RCC 7860 (cell line): ENCODE measurements at places on chromosomes 1 and 21.

DNA sequence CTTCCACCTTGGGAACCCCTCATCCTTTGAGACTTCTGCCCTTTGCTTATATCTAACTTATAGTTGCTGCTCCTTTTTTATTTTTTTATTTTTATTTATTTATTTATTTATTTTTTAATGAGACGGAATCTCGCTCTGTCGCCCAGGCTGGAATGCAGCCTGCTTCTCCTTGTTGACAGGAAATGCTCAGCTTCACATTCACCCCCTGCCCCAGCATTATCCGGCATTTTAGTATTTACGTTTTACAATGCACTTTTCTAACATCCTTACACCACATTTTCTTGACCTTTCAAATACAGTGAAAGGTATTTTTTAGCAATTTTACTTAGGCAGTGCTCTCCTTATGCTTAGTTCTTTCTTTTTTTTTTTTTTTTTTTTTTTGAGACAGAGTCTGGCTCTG is 14.9 kb downstream of the CXADR start:
- no peak for DNase-seq

- DNase-seq, result no peak
These were observed 50.4 kb downstream of the DISP3 start for GRCh38 chr1:11529330-11529729.

- no peak for DNase-seq
These were observed 48.9 kb upstream of the CITED4 start for GRCh38 chr1:40911105-40911504.

GRCh38 chr21:33949516-33950430 is 34.2 kb upstream of the ATP5PO start:
- no peak for DNase-seq

DNA sequence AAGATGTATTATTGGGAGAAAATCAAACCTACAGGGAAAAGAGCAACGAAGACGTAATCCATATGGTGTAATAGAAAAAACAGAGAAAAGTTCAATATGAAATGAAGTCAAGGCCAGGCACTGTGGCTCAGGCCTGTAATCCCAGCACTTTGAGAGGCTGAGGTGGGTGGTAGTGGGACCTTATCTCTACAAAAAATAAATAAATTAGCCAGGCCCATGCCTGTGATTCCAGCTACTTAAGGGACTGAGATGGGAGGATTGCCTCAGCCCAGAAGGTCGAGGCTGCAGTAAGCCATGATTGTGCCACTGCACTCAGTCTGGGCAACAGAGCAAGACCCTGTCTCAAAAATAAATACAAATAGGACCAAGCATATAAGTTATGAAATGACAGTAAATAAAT is 11.4 kb downstream of the DESI2 start:
- no peak for DNase-seq

GRCh38 chr21:33968995-33969348 is 53.4 kb upstream of the ATP5PO start:
- no peak for DNase-seq

DNA sequence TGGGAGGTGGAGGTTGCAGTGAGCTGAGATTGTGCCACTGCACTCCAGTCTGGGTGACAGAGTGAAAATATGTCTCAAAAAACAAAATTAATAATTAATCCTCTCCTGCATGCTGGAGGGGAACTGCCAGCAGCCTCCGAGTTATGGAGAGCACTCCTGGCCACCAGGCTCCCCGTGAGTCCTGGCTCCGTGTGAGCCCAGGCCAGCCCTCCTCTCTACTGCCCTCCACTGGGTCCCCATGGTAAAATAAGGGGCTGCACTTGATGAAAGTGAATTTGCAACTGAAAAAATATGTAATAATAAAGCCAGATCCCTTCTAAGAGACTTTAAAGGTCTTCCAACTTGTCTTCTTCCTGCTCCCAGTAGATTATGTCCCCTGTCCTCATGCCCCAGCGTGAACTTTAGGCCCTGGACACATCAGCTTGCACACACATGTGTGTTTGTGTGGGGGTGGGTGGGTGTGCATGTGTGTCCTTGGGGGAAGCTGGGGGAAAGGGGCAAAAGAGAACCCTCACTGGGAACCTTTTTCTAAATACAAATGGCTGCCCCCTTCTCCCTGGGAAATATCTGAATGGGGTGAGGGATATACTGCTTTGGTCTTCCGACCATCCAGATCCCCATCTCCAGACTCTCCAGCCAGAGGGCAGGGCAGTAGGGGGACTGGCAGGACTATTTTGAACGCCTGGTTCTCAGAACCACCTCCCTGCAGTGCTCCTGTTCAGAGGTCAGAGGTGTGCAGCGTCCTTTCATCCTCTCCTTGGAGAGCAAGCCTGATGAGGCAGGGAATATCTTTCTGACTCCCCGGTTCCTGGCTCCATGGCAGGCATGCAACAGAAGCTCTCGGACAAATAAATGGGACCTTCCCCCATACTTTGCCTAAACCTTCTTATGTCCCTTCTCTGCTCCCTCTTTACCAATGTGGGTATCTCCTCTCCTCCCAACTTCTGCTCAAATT is 26.2 kb downstream of the NEK2 start:
- no peak for DNase-seq

DNA sequence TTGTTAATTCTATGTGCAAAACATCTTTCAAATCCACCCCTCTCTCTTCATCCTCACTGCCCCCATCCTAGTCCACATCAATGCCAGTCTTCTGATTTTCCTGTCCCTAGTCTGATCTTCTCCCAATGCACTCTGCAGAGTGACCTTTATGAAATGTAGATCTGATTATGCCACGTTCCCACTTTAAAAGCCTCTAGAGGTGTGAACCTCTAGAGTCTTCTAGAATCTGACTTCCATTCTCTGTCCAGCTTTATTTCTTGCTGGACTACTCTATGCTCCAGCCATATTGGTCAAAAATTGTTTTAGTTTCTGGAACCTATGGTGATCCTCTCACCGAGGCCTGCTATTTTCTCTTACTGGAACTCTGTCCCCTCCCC is 32.5 kb downstream of the ZNF648 start:
- no peak for DNase-seq

DNA sequence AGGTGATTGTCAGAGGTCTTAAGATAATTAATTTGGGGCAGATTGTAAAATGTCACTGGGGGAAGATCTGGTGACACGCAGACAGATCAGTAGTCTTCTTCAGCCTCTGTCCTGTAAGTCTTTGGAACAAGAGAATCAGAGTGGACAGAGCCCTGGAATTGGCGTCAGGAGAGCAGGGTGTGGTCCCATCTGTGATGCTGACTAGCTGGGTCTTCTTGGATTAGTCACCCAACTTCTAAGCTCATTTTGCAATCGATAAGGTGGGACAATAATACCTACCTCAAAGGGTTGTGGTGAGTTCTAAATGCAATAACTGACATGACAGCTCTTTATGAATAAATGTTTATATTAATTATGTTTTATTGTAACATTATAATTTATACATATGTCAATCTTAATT is 4.8 kb downstream of the FASLG start:
- no peak for DNase-seq

GRCh38 chr21:16837721-16838120 is 675.1 kb upstream of the CXADR start:
- DNase-seq, result no peak

DNA sequence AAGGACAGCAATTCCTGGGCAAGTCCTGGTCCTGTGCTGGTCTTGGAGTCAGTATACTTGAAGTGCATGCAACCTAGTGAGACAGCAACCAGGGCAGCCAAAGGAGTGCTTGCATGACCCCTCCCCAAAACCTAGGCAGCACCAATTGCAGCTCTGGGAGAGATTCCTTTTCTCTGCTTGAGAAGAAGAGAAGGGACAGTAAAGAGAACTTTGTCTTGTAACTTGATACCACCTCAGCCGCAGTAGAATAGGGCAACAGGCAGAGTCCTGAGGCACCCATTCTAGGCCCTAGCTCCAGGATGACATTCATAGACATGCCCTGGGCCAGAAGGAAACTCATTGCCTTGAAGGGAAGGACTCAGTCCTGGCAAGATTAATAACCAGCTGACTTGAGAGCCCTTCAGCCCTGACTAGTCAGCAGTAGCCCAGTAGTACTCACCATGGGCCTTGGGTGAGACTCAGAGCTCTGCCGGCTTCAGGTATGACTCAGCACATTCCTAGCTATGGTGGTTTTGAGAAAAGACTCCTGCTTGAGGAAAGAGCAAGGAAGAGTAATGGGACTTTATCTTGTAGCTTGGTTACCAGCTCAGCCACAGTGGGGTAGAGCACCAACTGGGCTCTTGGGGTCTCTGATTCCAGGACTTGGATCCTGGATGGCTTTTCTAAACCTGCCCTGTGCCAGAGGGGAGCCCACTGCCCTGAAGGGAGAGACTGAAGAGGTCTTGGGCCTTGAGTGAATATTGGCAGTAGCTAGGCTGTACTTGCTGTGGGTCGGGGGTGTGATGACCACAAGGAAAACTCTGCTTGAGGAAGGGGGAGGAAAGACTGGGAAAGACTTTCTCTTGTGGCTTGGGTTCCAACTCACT is 51.7 kb upstream of the ACADM start:
- peak; percentile 90 for DNase-seq

DNA sequence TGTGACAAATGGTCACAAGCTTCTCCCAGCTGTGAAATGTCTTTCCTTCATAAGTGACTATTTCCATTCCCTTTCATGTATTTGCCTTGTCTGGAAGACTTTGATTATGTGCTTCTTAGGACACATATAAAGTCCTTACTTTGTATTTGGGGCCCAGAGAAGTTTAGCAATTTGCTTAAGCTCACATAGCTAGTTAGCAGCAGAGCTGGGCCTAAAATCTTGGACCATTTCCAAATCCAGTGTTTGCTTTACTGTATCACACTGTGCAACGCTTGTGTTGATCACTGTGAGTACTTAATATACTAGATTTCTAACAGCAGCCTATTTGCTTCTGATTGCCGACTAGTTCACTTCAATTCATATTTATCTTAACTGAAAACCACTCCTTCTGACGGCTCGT is 2.2 kb upstream of the KCNA3 start:
- DNase-seq, result no peak

GRCh38 chr1:212727386-212728181 is 27.9 kb upstream of the BATF3 start:
- peak; percentile 85 for DNase-seq

DNA sequence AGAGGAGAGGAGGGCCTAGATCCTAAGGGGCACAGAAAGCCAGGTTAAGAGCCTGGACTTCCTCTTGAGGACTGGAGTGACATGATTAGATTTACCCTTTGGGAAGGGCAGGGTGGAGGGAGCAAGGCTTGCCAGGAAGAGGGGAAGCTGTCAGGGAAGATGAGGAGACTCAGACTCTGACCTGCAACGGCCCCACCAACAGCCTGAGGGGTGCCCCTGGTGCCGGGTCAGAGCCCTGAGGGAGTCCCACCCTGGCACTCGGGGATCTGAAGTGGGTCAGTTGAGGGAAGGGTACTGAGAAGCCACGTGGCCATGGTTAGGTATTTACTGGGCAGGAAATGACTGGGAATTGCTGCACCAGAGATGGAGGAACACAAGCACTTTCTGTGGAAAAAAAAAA is 9.8 kb downstream of the ECE1 start:
- no peak for DNase-seq

DNA sequence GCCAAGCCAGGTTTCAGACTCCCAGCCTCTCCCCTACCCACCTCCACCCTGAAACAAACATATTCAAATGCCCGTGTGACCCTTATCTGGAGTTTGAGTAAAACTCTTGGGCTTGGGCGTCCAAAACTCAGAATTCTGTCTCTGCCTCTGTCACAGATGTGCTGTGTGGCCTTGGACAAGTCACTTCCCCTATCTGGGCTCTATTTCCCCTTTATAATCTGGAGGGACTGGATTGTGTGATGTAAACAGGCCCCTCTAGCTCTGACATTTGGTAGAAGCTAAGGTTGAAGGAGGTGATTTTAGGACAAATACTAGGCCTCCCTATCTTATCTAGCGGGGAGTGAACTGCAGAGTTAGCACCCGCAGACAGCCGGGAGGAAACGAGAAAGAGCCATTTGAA is 67.5 kb downstream of the IGSF21 start:
- DNase-seq, result no peak

- no peak for DNase-seq
These were observed 25.6 kb downstream of the C1orf116 start for GRCh38 chr1:207006914-207007313.

GRCh38 chr21:40128891-40129290 is 261.7 kb downstream of the PCP4 start:
- DNase-seq, result no peak

DNA sequence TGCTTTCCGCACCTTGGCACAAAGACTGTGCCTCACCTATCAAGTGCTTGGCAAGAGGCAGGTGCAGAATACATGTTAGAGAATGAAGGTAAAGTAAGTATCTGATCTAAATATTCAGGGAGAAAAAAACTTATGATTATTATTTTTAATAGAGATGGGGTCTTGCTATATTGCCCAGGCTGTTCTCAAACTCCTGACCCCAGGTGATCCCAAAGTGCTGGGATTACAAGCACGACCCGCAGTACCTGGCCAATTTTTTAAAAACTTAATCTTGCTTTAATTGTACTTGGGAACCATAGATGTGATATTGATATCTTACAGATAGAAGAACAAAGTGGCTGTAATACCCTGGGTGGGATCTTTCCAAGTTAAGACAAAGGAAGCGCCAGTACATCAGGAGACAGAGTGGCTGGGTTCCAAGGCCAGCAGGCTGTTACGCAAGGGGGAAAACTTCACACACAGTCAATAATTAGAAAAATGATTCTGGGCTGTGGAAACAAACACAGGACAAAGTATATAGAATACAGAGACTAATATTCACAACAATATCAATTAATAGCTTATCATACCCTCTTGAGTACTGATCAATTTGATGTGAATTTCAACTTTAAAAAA is 58.6 kb upstream of the ATP1A1 start:
- no peak for DNase-seq

DNA sequence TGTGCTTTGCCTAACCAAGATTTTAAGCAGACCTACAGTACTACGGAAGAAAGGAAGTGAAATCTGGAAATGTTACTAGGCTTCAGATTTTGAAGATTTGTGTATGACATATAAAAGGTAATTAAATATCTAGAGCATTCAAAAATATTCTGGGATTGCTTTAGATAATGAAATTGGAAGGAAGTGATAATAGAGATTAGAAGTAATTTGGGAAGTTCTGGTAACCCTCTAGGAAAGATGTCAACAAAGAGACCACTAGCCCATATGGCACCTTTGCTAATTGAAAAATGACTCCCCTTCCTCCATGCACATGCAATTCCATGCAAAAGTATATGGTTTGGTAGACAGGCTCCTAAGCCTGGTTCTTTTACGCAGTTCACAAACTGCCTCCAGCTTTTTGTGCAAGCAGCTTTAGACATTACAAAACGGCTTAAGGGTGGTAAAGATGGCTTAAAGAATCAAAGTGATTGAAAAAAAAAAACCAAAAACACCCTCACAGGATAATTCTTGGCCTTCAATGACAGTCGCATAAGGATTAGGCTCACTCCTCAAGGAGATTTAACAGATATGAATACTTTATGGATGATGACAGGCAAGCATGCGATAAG is 81.8 kb downstream of the LRRC7 start:
- DNase-seq, result no peak

DNA sequence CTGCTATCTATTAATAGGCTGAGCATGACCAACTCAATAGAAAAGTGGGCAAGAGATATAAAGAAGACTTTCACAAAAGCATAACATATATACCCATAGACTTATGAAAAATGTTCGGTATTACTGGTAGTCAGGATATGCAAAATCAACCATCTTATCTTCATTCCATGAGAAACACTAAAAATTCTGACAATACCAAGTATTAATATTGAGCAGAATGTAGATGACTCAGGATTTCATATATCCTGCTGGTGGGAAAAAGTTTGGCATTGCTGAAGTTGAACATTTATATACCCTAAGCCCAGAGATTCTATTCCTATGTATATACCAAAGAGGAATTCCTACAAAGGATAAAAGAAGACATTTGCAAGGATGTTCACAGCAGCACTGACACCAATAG is 138.3 kb downstream of the CLEC20A start:
- no peak for DNase-seq
